ENCODE measurements at places on chromosomes 16 and 17.

DNA sequence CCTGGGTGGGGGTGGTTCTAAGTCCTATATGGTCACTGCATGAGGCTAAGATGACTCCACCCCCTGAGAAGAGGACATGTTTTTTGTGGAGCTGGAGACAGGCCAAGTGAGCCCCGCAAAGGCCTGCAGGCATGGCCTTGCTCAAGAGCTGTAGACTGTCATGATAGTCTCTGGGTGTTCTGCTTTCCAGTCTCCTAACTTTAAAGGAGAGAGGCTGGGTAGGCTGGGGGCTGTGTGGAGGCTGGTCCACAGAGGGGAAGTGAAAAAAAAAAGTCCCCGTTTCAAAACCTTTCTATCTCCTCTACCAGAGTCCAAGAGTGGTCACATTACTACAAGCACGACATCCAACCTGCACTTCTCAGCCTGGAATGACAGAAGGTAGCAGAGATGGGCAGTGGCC is 27.1 kb downstream of the CDRT4 start:
- DNase-seq: no peak

DNA sequence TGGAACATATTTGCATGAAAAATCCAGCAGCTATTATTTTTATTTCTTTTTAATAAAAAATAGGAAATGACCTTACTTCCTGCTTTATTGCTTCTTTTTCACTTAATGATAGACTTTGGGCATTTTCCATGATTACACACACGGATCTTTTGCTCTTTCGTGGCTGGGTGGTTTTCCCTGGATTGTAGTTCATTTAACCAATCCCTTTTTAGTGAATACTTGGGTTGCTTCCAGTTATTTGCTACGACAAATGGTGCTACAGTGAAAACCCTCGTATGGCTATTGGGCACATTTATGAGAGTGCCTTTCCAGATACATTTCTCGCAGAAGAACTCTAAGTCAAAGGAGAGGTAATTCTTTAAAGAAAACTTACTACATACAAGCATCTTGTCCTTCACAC is 38.6 kb downstream of the FOXL1 start:
- DNase-seq: no peak

- DNase-seq: peak; percentile 95
Observed at GRCh38 chr17:28661635-28662526, at the start of the genes SDF2 and SUPT6H. SDF2 (minus strand) TSS chr17:28661906; CDS start chr17:28661876, 30 bp downstream. SUPT6H (plus strand) TSS chr17:28662205; CDS start chr17:28673402, 11,197 bp downstream.

- no peak for DNase-seq
Observed at GRCh38 chr16:29974291-29975133, 844 bp downstream of the TAOK2 start.

DNA sequence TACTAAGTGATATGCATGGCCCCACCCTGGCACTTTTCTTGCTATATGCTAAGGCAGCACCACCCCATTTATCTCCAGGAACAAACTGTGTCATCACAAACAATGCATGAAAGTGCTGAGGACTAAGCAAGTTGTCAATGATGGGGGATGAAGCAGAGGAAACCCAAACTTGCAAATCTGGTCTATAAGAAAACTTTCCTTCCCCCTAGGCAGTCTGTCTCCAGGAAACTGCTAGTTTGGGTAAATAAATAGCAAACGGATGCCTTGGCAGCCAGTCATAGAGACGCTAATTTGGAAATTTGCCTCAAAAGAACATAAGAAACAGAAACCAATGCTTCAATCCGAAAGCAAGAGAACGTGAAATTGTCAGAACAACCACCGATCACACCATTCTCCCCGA is 5.6 kb upstream of the HSBP1 start:
- DNase-seq: no peak

GRCh38 chr16:73697336-73697735 is 599.3 kb upstream of the PSMD7 start:
- DNase-seq: no peak

- no peak for DNase-seq
Observed at GRCh38 chr17:72567774-72568173, 447.0 kb downstream of the SOX9 start.

- DNase-seq: no peak
Observed at GRCh38 chr16:30494709-30495108, 22.2 kb downstream of the ITGAL start.

- no peak for DNase-seq
Observed at GRCh38 chr17:1126250-1126797, 53.5 kb downstream of the ABR start.

- no peak for DNase-seq
Observed at GRCh38 chr17:15913826-15914225, 31.1 kb upstream of the ADORA2B start.

- no peak for DNase-seq
Observed at GRCh38 chr16:73915140-73915539, 381.5 kb upstream of the PSMD7 start.

GRCh38 chr17:38428112-38428642 is at the start of gene ARHGAP23:
ARHGAP23 (plus strand) TSS chr17:38428464; CDS start chr17:38428486, 22 bp downstream.
- peak; percentile 37 for DNase-seq

GRCh38 chr16:78220571-78220970 is 121.1 kb downstream of the WWOX start:
- no peak for DNase-seq

DNA sequence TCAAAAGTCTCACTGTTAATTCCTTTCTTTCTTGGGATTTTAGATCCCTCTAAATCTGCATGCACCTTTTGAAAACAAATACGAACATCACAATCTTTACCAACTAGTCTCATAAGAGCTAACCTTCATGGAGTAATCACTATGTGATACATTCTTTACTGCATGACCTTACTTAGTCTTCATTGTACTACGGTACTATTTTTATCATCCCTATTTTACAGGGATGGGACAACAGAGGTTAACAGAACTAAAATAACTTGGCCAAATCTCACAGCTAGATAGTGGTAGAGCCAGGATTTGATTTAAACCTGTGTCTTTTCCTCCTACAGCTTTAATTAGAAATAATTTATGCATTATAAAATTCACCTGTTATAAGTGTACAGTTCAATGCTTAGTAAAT is 32.9 kb upstream of the TAOK1 start:
- no peak for DNase-seq

DNA sequence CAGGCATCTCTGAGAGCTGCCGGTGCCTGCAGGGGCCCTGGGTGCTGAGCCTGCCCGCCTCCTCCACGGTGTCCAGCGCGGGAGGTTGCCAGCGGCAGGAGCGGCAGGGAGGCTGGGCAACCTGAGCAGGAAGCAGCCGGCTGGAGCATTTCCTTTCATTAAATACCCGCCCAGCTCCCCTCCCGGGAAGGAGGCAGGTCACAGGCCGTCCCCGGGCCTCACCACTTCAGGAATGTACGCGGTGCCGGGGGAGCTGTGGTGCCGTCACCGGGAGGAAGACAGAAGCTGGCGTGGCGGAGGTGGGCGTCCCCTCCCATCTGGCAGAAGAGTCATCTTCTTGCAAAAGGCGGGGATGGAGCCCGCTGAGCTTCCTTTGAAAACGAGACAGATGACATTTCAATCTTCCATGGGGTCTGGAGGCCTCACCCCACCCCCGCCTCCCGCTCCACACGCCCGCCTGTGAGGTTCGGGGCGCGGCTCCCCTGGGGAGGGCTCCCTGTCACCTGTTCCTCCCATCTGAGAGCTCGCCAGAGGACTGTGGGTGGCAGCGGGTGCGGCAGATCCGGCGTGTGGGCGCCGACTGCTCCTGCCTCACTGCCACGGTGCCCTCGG is 16.0 kb downstream of the SOX8 start:
- peak; percentile 51 for DNase-seq

DNA sequence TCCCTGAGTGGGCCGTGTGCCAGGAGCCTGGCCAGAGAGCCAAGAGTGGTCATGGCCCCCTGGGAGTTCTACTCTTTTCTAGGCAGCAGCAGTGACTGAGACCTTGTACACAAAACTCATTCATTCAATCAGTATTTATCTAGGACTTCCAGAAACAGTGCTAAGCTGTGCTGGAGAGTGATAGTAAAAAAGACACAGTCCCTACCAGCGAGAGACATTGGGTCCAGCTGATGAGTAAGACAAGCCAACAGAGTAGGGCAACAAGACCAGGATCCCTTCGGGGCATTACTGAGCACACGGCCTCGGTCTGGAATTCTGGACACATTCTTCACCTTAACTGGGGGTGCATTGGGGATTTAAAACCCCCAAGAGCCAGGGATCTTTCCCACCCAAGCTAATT is 20.2 kb downstream of the CBX4 start:
- no peak for DNase-seq

- DNase-seq: peak; percentile 59
Observed at GRCh38 chr17:4947411-4948165, 742 bp downstream of the PFN1 start.

GRCh38 chr17:48952904-48953303 is 8.3 kb upstream of the SNF8 start:
- no peak for DNase-seq

DNA sequence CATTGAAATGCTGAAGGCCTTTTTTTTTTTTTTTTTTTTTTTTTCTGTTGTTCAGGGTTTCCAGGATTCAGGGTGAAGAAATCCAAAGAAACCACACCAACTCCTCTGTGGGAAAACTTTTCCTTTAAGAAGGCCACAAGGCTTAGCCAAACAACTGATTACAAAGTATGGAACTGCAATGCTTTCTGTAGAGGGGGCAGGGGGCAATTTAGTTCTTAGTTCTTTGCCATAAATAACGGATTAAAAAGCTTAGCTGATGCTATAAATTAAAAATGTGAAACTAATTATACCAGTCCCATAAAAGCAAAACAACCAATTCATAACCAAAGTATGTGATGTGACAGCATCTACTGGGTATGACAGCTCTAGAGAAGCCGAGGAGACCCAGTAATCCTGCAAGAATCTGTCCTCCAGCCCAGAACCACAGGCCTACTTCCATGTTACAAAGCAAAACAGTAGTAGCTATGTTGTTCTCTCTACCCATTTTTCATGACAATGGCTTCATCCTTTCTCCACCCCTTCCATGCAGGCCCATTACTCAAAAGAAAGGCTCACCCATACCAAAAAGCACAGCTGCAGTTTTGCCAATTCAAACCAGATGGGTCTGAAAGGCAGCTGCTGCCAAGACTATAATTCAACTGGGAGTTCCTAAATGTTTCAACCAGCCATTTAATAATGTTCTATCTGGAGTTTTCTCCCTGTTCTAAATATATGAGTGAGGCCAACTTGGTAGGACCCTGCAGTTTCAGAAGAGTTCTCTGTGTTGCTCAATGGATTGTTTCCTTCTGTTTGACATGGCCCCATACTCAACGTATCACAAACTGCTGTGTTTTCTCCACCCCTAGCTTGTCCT is 167.1 kb upstream of the ZFHX3 start:
- DNase-seq: no peak

DNA sequence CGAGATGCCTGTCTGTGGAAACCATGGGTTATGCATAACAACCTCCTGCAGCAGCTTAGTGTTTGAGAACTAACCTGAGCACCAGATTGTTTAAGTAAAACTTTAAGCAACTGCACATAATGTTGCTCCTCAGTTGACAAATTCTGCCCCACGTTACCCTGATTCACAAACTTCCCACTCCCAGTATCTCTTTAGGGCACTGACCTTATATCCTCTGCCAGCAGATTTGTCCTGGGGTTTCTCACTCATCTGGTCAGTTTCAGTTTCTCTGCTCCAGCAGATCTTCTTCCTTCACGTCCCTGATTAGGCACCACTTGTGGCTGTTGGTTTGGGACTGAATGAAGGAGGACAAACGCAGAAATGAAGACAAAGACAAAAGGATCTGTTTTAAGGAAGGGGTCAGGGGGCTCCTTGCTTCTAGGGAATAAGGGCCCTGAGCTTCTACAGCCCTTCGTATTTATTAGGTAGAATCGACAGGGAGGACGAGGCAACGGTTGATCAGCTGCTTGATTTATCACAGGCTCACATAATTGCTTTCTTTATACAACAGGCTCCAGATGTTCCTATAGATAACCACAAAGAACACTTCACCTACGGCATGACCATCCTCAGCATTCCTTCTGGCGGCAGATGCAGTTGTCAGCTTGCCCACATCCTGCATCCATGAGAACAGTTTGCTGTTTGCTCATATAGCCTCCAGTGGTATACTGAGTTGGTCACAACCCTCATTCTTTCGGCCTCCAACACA is 13.5 kb upstream of the ZNF689 start:
- no peak for DNase-seq

DNA sequence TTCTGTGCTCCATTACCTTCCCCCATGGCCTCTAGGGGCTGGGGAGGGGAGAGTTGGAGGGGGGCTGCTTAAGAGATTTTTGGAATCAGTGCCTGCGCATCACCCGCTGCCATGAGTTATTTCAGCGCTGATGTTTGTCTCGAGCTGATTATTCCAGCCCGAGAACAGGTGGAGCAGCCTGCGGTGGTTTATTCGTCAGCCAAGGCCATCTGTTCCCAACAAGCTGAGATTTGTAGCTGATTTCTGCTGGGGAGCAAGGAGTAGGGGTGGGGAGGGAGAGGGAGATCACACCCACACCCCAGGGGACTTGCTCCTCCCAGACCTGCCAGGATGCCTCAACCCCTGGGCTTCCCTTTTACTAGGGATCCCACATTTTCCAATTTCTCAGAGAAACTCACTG is 23.1 kb downstream of the PIPOX start:
- DNase-seq: no peak

- no peak for DNase-seq
Observed at GRCh38 chr16:23597003-23597756, 1.1 kb upstream of the NDUFAB1 start.

- DNase-seq: no peak
Observed at GRCh38 chr16:27437946-27438345, 36.0 kb downstream of the IL21R start.

DNA sequence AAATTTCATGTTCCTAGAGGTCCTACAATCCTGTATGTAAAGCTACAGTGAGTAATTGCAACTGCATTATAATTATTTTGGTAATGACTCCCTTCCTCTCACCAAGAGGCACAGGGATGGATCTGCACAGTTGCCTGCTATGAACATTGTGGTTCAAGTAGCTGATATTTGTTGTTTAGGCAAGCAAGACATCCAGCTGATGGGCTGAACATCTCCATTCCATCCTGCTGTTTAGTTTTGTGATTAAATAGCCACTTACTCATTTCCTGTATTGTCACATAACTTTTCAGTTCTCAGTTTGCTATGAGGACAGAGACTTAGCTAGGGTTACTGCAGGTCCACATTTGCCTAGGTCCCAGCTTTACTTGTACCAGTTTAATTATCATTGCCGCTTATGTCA is 181.2 kb upstream of the TBX2 start:
- DNase-seq: no peak

DNA sequence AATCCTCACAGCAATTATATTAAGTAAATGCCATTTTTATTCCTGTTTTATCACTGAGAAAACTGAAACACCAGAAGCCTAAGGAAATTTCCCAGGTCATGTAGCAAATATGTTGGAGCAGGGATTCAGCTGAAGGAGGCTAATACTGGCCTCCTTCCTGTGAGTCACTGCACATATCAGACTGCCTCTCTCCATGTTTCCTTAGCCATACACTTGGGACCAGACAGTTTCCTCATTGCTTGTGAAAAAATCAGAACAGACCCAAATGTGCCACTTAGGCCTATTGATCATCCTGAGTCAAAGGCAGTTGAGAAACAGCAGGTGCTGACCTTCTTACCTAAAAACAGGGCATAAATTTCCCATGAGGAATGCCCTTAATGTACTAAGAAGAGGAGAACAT is 18.9 kb upstream of the ELAC2 start:
- DNase-seq: no peak

GRCh38 chr17:56424543-56425044 is 168.9 kb upstream of the NOG start:
- no peak for DNase-seq

All from T-helper 9 cell (primary cell).